ENCODE measurements at places on chromosomes 2 and 18.

GRCh38 chr18:64416990-64417389, 268.1 kb upstream of the LINC00305 start:
- no peak for DNase-seq

DNA sequence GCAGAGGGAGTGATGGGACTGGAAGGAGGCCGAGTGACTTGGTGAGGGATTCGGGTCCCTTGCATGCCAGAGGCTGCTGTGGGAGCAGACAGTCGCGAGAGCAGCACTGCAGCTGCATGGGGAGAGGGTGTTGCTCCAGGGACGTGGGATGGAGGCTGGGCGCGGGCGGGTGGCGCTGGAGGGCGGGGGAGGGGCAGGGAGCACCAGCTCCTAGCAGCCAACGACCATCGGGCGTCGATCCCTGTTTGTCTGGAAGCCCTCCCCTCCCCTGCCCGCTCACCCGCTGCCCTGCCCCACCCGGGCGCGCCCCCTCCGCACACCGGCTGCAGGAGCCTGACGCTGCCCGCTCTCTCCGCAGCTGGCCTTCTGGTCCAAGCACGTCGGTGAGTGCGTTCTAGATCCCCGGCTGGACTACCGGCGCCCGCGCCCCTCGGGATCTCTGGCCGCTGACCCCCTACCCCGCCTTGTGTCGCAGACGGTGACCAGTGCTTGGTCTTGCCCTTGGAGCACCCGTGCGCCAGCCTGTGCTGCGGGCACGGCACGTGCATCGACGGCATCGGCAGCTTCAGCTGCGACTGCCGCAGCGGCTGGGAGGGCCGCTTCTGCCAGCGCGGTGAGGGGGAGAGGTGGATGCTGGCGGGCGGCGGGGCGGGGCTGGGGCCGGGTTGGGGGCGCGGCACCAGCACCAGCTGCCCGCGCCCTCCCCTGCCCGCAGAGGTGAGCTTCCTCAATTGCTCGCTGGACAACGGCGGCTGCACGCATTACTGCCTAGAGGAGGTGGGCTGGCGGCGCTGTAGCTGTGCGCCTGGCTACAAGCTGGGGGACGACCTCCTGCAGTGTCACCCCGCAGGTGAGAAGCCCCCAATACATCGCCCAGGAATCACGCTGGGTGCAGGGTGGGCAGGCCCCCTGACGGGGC, 4.6 kb downstream of the PROC start:
- peak; percentile 54 for DNase-seq

- no peak for DNase-seq
These were observed 12.0 kb upstream of the GALNT14 start for GRCh38 chr2:31150120-31150670.

GRCh38 chr2:70083344-70084156, 3.7 kb upstream of the PCBP1 start:
- peak; percentile 68 for DNase-seq

DNA sequence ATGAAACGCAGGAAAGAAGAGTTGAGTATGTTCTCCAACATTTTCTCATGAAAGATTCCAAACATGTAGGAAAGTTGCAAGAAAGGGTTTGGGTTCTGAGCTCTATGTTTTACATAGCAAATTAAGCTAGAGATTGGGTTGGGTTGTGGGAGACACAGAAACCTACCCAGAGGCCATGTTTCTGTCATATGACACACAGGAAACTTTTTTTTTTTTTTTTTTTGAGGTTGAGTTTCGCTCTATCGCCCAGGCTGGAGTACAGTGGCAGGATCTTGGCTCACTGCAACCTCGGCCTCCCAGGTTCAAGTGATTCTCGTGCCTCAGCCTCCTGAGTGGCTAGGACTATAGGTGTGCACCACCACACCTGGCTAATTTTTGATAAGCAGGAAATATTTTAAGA, 57.6 kb downstream of the DOCK10 start:
- DNase-seq: no peak

GRCh38 chr2:232839411-232840079, 30.5 kb upstream of the SNORC start:
- DNase-seq: no peak

DNA sequence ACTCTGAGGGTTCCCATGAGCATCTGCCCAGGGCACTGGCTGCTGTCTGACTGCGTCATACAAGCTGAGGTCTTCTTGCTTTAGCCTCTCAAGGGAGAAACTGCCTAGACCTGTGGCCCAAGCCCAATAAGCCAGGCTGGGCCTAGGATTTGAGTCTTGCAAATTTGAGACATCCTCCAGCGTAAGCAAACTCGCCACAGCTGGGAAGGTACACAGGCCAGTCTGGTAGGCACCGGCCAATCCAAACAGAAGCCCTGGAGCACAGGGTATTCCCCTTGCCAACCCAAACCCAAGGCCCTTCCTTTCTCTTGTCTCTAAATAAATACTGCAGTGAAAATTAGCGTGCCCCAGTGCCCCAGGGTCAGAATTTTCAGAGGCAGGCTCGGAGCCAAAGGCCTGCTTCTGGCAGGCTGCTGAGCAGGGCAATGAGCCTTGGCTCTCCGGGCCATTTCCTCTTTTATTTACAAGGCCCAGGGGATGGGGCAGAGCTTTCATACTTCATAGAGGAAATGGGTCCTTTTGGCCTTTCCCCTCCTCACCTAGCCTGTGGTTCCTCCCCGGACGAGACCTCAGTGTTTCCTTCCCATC, 33.3 kb downstream of the POLR1A start:
- DNase-seq: peak; percentile 40

DNA sequence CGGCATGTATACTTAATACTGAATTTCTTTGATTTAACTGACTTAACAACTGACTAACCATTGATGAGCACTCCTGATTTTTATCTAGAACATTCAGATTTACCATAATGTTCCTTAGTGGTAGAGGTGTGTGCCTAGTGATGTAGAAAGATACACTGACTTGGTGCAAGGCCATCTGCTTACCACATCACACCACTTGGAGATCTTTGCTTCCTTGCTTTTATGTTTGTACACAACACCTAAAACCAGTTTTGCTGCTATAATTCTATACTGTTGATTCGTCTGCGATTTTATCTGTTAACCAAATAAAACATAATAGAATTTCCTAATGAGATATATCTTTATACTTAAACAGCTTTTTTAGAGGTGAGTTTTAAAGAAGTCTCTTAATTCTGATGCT, 3.9 kb upstream of the FARP2 start:
- no peak for DNase-seq

DNA sequence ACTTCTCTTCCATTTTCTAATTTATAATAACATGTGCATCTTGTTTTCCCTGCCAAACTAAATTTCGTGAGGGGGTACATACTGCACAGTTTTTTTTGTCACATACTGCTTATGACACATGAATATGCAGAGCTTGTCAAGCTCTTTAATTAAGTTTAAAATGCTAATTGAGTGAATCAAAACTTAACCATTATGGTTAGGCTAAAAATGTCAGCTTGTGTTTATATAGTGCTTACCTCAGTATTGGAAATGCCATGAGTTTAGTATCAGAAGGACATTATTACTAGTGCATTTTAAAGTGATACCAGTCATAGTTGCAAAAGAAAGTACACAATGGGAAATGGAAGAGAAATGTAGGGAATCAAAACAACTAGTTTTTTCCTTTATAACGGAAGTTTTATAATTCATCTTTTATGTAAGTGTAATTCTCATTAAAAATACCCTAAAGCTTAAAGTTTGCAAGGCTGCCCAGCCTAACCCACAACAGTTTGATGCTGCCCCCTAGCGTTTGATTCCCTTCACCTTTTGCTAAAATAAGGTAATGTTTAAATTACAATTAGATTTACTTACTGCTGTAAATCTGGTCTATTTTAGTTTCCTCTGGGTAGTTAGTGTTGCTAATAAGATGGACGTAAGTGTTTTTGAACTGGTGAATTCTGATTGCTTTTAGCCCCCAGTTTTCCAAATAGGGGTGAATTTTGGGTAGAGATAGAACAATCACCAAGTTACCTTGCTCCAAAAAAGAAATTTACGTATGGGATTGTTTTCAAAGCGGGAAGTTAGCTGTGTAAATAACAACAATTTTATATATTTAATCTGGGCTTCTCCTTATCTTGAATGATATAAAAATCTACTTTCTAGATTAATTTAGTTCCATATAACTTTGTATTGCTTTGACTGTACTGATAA, 3.2 kb downstream of the SLC39A10 start:
- DNase-seq: peak; percentile 86

DNA sequence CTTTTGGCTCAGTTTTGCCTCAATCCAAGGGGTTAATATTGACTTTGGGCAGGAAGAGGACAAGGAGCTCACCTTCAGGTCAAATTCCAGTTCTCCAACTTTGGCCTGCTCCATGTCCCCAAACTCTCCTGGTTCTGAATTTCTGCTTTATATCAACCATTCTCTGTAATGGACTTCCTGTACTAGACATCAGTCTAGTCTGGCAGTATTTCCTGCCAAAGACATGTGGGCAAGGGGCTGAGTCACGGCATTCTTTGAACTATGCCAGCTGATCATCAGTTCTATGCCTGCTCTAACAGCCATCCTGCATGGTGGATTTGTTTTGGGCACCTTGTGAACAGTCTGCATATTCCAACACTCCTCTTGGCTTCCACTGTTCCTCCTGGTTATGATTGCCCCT, 199.4 kb downstream of the ZEB2 start:
- DNase-seq: no peak

All from NAMALWA (cell line).